ENCODE measurements at places on chromosomes 12 and 14.

DNA sequence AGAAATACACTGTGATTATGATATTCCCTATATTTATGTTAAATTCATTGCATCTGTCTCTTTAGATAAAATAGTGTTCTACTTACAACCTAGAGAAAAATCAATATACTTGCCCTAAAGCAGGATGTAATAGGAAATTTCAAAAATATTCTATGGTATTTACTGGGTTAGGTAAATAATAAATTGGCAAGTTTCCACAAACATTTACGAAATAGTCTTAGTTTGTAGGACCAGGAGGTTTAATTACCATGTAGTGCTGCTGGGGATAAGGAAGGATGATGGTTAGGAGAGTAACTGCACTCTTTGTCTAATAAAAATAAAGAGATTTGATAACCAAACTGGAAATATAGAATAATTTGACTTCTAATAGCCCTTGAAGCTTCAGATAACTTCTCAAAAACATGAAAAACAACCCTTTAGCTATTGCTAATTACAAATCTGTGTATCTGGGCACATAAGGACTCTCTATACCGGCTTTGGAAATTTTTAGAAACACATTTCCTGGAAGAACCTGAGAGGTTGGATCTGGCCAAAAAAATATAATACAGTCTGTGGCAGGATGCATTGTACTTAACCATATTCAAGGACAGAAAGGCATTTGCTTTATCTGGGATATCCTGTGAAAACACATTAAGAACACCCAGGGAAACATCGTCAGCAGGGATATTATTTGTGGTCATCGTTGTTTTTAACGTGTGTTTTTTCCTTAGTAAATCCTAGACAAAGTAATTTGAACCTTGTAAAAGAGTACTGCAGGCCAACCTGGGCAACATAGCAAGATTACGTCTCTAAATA lies 36.7 kb upstream of the TMCC3 start:
- DNase-seq: peak; percentile 29

- DNase-seq: no peak
Measured at GRCh38 chr12:62760779-62761178, 174.2 kb downstream of the PPM1H start.

DNA sequence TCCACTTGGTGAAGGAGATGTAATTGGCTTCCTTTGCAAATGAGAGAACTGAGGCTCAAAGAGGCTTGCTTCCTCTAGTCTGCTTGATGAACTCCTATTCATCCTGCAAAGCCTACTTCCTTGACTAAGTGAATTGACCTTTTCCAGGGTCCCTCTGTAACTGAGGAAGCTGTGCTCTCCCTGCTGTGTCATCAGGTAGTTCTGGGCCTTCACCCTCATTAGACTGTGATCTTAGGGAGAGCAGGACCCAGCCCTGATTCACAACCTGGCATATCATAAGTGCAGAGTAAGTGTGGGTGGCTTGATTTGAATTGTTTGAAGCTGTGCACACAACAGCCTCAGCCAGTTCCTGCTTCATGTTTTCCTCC lies 16.3 kb downstream of the ASB2 start:
- DNase-seq: no peak

GRCh38 chr14:56561606-56562005 lies 18.0 kb upstream of the TMEM260 start:
- DNase-seq: no peak

DNA sequence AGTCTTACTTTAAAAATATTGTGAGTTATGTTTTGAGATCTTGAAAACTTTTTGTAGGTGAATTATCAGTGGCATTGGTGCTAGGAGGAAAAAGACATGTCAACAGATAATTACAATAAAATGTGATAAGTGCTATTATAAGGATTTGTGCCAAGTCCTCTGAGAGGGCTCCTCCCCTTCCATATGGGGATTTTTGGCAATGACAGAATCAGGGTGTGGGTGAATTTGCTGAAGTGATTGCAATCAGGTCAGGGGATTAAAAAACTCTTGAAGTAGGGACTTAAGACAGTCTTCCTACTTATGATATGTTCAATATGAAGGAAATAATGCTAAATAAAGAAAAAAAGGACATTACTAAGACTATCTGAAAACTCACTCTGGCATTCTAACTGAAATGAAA lies 122.5 kb downstream of the SLC15A5 start:
- no peak for DNase-seq

- no peak for DNase-seq
Measured at GRCh38 chr12:16520328-16520727, 85.6 kb downstream of the LMO3 start.

GRCh38 chr12:86226481-86226880 lies 29.7 kb downstream of the MGAT4C start:
- DNase-seq: no peak

- DNase-seq: peak; percentile 58
Measured at GRCh38 chr12:7555752-7556151, 52.2 kb upstream of the CD163 start.

DNA sequence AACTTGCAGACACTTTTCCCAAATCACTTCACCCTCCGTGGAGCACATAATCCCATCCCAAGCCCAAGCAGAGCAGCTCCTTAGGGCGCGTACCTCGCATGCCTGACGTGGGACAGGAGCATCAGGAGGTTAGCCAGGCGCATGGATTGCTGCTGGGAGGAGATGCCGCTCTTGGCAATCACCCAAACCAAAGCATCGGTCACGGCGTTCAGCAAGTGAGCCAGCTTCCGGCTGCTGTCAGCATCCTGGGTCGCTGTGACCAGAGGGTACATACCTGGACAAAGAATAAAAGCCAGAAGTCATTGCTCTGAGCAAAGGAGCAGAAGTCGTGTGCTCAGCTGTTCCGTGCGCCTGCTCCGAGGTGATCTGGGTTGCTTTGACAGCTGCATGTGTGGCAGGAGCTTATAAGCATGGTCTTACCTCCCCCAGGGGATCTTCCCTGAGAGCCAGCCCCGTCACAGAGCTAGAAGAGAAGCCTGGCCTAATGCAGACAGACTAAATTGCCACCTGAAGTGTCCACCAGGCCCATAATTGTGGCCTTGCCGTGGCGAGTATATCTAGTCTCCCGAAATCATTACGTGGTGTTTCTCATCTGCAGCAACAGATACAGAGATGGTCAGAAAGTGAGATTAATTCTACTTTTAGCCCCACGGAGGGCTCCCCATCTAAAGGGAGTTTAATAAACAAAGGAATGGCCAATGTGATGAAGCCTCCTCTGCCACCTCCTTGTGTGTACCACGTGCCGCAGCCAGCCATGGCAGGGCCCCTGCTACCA lies 59.1 kb downstream of the ESR2 start:
- peak; percentile 15 for DNase-seq

GRCh38 chr12:123267991-123268843 lies 3.4 kb downstream of the CDK2AP1 start:
- DNase-seq: peak; percentile 51

DNA sequence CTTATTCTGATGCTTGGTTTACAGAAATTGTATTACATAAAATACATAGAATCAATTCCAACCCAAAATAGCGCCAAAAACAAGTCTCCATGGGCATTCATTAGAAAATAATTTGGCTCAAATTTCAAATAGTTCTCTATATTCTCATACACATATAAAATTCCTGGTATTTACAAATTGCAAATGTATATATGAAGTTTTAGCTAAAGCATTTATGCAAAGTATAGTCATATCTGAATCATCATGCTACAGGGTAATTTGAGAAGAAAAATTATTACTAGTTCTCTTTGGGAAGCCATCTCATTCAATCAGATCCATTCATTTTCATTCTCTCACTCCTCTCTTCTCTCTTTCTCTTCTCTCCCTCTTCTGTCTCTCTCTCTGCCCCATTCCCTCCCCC lies 257.8 kb downstream of the DPF3 start:
- DNase-seq: no peak

GRCh38 chr12:32273063-32273522 lies 126.3 kb upstream of the FGD4 start:
- peak; percentile 28 for DNase-seq

DNA sequence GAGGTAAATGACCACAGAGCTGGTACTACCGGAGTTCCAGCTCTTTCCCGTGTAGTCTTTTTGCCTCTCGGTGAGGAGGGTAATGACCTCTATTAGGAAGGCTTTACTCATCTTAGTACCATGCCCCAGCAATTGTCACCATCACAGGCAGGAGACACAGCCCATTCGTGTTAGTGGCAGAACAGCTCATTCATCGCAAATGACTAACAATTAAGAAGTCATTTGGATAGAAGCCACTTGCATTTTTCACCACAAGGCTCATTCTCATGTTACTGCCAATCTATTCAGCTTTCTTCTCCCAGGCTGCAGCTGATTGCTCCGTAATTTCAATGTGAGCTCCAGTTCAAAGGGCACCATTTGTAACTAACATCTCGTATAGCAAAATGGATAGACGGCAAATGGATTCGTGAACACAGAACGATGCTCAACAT lies 718.8 kb upstream of the TMEM132C start:
- DNase-seq: no peak

DNA sequence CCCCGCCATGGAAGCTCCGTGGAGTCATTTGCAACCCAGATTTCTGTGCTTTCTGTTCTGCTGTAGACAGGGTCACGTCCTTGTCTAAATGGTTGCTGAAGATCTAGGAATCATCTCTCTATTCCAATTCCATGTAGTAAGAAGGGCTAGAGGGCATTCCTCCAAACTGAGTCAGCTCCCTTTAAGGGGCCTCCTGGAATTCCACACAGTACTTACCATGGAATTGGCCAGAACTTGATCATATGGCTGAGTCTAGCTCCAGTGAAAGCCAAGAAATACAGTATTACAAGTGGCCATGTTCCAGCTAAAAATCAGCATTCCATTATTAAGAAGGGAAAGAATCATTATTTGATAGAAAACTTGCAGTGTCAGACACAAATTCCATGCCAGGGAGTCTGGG lies 171.9 kb downstream of the PRKCH start:
- peak; percentile 57 for DNase-seq

- no peak for DNase-seq
Measured at GRCh38 chr12:26953447-26953846, 15.2 kb downstream of the FGFR1OP2 start.

DNA sequence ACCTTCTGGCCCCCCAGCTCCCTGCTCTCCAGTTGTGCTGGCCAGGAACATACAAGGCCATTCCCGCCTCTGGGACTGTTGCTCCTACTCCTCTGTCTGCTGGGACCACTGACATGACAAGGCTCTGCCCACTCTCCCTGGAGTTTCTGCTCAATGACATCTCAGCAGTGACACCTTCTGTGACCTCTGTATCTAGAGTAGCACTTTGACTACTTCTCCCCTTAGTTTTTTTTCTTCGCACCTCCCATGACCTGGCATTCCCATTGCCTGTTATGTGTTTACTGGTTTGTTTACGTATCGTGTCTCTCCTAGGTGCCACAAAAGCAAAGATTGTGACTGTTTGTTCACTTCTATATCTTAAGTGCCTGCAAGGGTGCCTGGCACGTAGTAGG lies 40.1 kb upstream of the TMEM263 start:
- no peak for DNase-seq

- DNase-seq: no peak
Measured at GRCh38 chr14:96056509-96057422, 17.6 kb downstream of the C14orf132 start.

GRCh38 chr14:51333901-51334521 lies 94.0 kb downstream of the TMX1 start:
- no peak for DNase-seq
